ENCODE measurements at places on chromosomes 12 and 14.

GRCh38 chr12:5796171-5796958, 148.7 kb downstream of the ANO2 start:
- H3K27me3 ChIP-seq, result no peaks in the 10 kb centered on the region
- DNase-seq, result peak; percentile 43
- H3K4me3 ChIP-seq, result no peak overlapping the region
- no peak overlapping the region for H3K27ac ChIP-seq

DNA sequence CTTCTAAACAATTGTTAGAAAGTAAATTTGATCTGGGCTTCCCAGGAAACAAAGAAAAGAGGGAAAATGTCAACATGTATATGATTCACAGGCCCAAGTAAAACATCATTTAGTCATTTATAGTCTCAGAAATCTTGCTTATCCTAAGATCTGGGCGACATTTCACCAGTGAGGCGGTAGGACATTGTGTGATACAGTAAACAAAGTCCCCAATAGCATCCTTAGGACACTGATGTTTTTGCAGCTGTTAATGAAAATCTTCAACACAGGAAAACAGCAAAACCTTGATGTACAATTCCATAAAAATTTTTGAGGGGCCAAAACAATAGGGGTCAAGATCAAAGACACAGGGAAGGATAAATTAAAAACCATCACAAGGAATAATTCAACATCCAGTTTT, 20.2 kb downstream of the LMO3 start:
- no peaks in the 10 kb centered on the region for H3K36me3 ChIP-seq
- H3K27ac ChIP-seq, result no peak overlapping the region
- no peak for DNase-seq
- H3K4me1 ChIP-seq, result no peaks in the 10 kb centered on the region
- no peaks in the 10 kb centered on the region for H3K27me3 ChIP-seq
- no peak overlapping the region for H3K4me3 ChIP-seq

GRCh38 chr14:86050072-86050683, 520.2 kb downstream of the FLRT2 start:
- H3K36me3 ChIP-seq, result no peaks in the 10 kb centered on the region
- H3K27me3 ChIP-seq, result no peaks in the 10 kb centered on the region
- no peak for DNase-seq
- no peak overlapping the region for H3K4me3 ChIP-seq

DNA sequence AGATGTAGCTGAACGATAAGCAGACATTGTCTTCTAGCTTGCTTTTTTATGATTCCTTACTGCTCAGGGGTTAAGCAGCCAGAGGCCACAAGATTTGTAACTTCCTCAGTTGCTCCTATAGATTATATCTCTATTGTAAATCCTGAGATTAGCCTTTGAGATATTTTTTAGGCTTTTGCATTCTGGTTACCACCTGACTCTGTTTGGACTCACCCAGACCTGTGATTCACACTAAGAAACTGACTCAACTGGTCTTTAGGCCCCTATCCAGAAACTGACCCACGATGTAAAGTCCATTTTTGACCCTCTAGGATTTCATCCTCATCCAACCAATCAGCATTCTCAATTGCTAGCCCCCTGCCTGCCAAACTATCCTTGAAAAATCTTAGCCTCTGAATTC, 194.4 kb downstream of the RASSF9 start:
- no peaks in the 10 kb centered on the region for H3K27me3 ChIP-seq
- H3K4me3 ChIP-seq, result no peak overlapping the region
- no peaks in the 10 kb centered on the region for H3K4me1 ChIP-seq
- H3K36me3 ChIP-seq, result no peaks in the 10 kb centered on the region
- no peak overlapping the region for H3K27ac ChIP-seq

- peak overlapping the region; percentile 47 for H3K4me3 ChIP-seq
- H3K27me3 ChIP-seq, result peaks cover 7% of the 10 kb centered on the region
- DNase-seq, result no peak
Measured at GRCh38 chr12:42590330-42590934, 886 bp upstream of the PRICKLE1 start.

DNA sequence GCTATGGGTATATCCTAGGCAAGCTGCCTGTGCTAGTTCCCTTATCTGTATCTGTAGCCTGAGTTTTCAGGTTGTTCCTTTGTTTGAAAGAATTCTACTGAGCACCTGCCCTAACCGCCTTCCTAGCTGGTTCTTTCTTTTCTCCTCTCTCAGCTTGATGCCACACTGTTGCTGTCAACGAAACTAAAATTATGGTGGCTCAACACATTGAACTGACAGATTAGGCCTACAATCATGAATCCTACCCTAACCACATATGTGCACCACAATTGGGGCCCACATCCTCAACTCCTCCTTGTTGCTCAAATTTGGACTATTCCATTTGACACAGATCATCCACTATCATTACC, 36.2 kb upstream of the RESF1 start:
- DNase-seq, result no peak
- no peak overlapping the region for H3K27ac ChIP-seq
- H3K27me3 ChIP-seq, result no peaks in the 10 kb centered on the region
- H3K4me1 ChIP-seq, result no peaks in the 10 kb centered on the region
- no peaks in the 10 kb centered on the region for H3K36me3 ChIP-seq

DNA sequence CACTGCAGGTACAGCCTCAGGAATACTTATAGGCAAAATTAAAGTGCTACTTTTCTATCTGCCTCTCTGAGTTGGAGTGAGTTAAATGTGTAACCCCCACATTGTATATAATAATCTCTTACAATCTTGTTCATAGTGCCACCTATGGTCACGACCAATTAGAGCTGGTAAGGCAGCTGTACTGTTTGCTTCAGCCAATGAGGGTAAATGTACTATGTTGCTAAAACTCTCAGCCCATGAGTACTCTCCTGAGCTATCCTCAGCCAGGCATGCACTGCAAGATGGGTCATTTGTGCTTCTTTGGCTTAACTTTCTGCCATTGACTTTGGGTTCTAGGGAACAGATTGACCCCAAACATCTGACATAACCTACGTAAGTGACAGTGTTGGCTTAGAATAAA, 15.0 kb upstream of the MDM2 start:
- no peak overlapping the region for H3K27ac ChIP-seq
- H3K4me1 ChIP-seq, result no peaks in the 10 kb centered on the region
- H3K36me3 ChIP-seq, result no peaks in the 10 kb centered on the region
- H3K27me3 ChIP-seq, result no peaks in the 10 kb centered on the region
- DNase-seq, result peak; percentile 40

DNA sequence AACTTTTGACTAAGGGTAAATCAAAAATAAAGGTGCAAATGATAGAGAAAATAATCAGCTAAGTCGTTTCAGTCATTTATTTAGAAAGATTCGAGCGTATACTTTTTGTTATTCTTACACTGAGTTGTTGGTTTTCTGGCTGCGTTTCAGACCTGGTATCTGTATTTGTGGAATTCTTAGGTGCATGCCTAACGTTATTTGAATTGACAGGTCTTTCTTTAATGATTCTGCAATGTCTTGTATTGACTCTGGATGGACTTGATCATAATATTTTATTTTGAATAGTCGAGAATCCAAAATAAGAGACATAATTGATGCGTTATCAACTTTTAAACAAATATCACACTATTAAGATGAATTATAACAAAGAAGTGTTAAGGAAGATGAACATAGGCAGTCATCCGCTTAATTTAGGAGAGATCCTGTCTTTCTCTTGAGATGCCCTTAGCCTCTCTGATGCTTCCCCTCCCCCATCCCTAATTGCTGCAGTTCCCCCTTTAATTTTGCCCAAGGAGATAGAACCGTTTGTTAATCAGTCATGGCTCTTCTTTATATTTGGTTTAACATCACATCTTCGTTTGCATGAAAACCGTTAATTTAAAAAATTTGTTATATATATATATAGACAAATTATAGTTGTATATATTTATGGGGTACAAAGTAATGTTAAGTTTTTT, 1.8 kb downstream of the ALX1 start:
- no peak overlapping the region for H3K4me3 ChIP-seq
- peaks cover 29% of the 10 kb centered on the region for H3K27me3 ChIP-seq
- H3K27ac ChIP-seq, result no peak overlapping the region
- H3K4me1 ChIP-seq, result peaks cover 5% of the 10 kb centered on the region
- DNase-seq, result no peak
- no peaks in the 10 kb centered on the region for H3K36me3 ChIP-seq

DNA sequence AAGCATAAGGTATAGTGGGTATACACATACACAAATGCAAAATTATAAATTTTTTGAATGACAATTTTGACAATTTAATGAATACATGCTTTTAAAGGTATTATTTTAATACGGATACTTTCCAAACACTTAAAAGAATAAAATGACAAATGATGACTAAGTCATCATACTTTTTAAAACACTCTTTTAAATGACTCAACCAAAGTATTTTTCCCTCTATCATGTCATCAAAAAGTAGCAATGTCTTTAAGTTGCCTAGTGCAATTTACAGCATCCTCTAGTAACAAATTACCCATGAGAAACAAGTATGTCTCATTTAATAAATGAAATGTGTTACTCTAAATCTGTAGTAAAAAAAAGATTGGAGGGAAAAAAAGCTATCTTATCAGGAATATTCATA, 73.3 kb downstream of the RPS6KA5 start:
- no peaks in the 10 kb centered on the region for H3K4me1 ChIP-seq
- no peak for DNase-seq
- no peak overlapping the region for H3K27ac ChIP-seq
- H3K36me3 ChIP-seq, result no peaks in the 10 kb centered on the region
- H3K27me3 ChIP-seq, result no peaks in the 10 kb centered on the region

GRCh38 chr12:3036901-3037600, 40.1 kb upstream of the TSPAN9 start:
- H3K4me3 ChIP-seq, result no peak overlapping the region
- H3K36me3 ChIP-seq, result peaks cover 37% of the 10 kb centered on the region
- H3K27me3 ChIP-seq, result no peaks in the 10 kb centered on the region
- no peaks in the 10 kb centered on the region for H3K4me1 ChIP-seq
- H3K27ac ChIP-seq, result no peak overlapping the region
- no peak for DNase-seq

DNA sequence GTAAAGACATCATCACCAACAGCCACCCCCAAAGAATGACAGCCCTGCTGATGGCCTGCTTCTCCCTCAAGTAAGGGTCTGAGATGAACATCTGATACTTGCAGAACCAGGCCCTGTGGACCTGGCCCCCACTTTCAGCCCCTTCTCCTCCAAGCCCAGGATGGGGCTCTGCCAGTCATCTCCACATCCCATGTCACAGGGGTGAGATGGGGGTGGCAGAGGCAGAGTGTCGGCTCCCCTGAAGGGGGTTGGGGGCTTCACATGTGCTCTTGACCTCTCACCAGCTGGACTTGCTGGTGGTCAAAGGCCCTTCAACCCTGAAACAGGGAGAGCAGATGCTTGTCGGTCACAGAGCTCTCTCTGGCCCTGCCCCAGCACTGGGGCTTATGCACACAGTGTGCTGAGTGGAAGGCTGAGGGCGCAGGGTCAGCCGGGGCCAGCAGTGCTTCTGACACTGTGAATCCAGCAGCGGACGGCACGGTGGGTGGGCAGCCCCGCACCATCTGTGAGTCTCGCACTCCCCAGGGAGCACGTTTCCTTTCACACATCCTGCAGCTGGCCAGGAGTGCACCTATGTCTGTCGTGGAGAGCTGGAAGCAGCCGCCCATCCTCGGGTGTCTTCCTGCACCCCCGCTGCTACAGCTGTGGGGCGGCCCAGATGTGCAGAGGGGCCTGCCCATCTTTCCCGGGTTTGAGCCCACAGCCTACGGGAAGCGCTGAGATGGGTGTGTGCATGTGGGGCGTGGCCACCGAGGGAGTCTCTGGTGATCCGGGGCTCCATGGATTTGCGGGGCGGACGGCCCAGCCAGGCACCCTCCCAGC, 94.3 kb downstream of the ADGRD1 start:
- H3K4me3 ChIP-seq, result no peak overlapping the region
- no peak for DNase-seq
- no peaks in the 10 kb centered on the region for H3K27me3 ChIP-seq
- H3K4me1 ChIP-seq, result no peaks in the 10 kb centered on the region
- no peaks in the 10 kb centered on the region for H3K36me3 ChIP-seq
- H3K27ac ChIP-seq, result no peak overlapping the region

DNA sequence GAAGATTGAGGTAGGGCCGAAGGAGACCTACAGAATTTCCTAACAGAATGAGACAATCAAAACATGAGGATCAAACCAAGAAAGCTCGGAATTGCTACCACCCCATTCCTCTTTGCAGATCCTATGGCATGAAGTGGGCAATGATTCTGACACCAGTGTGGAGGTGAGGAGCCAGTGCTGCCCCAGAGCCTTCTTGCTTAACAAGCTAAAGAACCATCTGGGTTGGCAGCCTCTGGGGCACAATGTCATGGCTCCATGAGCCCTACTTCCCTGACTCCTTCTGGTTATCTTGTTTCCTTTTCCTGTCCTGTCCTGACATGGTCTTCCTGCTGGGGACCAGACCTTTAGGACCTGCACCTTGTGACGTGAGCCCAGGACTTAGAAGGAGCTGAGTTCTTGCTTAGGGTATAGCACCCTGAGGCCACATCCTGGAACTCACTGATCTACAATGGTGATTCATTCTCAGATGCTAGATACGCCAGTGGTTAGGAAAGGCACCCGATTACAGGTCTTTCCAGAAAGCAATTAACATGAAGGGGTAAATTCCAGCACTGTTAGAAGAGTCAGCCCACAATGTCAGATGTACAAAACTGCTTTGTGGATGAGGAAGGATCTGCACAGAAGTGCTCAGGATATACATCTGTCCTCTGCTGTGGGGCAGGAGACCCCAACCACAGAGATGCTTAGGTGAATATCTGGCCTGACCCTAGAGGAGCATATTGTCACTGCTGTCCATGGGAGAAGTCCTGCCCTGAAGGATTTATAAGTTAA, 324.2 kb downstream of the ZFP36L1 start:
- peak; percentile 90 for DNase-seq
- H3K4me1 ChIP-seq, result peaks cover 21% of the 10 kb centered on the region
- H3K36me3 ChIP-seq, result no peaks in the 10 kb centered on the region
- no peak overlapping the region for H3K4me3 ChIP-seq
